ENCODE measurements at places on chromosomes 12 and 14. TPM values are rescaled to one million over a fixed set of nuclear protein-coding genes. Genes with fewer than 3 reads are reported as not detected.

GRCh38 chr12:107616941-107617340 lies 68.7 kb upstream of the PWP1 start:
- no peaks in the 10 kb centered on the region for H3K36me3 ChIP-seq
- H3K27me3 ChIP-seq: peaks cover 2% of the 10 kb centered on the region
- DNase-seq: no peak
- H3K4me1 ChIP-seq: no peaks in the 10 kb centered on the region

GRCh38 chr14:65751510-65751909 lies 339.0 kb downstream of the FUT8 start:
- H3K27ac ChIP-seq: no peak overlapping the region
- no peaks in the 10 kb centered on the region for H3K27me3 ChIP-seq
- DNase-seq: no peak

- peaks cover 93% of the 10 kb centered on the region for H3K36me3 ChIP-seq
- no peak overlapping the region for H3K4me3 ChIP-seq
- no peaks in the 10 kb centered on the region for H3K27me3 ChIP-seq
- DNase-seq: no peak
Observed at GRCh38 chr14:59352961-59353360, 112.2 kb downstream of the GPR135 start.

NUP107 gene
- 17.3 TPM for polyA plus RNA-seq

GPR84 gene
- polyA plus RNA-seq: not detected

Measured in heart left ventricle (tissue), 16 donors.